ENCODE measurements at places on chromosomes 3 and 15.

- DNase-seq: no peak
These were observed 129.9 kb upstream of the HES1 start for GRCh38 chr3:194005930-194006501.

- DNase-seq: no peak
These were observed 59.8 kb downstream of the FAM174B start for GRCh38 chr15:92595506-92596381.

DNA sequence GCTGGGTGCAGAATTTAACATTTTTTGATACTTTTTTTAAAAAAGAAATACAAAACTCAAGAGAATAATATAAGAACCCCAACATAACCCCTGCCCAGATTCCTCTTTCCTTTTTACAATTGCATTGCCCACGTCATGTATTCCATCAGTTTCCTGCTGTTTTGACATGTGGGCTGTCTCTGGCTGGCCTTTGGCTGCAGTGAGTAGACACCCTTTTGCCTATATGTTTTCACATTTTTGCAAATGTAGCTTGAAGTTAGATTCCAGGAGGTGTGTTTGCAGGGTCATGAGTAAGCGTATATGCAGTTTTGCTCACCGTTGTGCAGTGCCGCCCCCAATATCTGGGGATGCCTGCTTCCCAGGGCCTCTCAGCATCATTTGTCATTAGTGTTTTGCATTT lies 28.0 kb upstream of the ATP10A start:
- DNase-seq: peak; percentile 48

GRCh38 chr3:24318677-24319287 lies 175.9 kb downstream of the THRB start:
- DNase-seq: peak; percentile 82

GRCh38 chr3:64909011-64909410 lies 221.2 kb upstream of the ADAMTS9 start:
- no peak for DNase-seq

GRCh38 chr3:3165241-3165640 lies 14.2 kb downstream of the CRBN start:
- no peak for DNase-seq

GRCh38 chr3:10758304-10759037 lies 57.6 kb upstream of the SLC6A11 start:
- peak; percentile 51 for DNase-seq

DNA sequence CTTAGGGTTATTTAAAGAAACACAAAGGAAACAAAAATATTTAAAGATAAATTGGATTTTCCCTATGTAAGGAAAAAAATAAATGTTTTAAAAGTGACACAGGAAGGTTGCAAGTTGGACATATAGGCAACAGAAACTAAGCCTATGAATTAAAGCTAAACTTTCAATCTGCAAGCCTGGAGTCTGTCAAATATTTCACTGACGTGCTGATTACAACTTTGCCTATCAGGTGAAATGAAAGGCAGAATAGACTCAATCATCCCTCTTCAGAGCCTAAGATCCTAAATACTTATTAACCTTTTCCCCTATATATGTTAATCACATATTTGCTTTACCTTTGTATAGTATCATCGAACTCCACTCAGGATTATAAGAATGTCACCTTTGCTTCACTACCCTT lies 1068.0 kb upstream of the ALCAM start:
- DNase-seq: no peak

DNA sequence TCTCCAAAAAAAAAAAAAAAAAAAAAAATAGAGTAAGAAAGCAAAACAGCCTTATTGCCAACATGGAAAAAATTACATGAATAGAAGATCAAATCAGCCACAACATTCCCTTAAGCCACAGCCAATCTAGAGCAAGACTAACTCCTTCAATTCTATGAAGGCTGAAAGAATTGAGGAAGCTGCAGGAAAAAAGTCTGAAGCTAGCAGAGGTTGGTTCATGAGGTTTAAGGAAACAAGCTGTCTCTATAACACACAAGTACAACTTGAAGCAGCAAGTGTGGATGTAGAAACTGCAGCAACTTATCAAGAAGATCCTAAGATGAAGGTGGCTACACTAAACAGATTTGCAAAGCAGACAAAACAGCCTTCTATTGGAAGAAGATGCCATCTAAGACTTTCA lies 9.3 kb downstream of the PARL start:
- no peak for DNase-seq

GRCh38 chr15:68228143-68228970 lies 1.2 kb downstream of the CLN6 start:
- peak; percentile 10 for DNase-seq

GRCh38 chr3:118543832-118544231 lies 490.8 kb downstream of the IGSF11 start:
- no peak for DNase-seq

GRCh38 chr15:35738370-35738769 lies 192.4 kb upstream of the DPH6 start:
- peak; percentile 59 for DNase-seq

DNA sequence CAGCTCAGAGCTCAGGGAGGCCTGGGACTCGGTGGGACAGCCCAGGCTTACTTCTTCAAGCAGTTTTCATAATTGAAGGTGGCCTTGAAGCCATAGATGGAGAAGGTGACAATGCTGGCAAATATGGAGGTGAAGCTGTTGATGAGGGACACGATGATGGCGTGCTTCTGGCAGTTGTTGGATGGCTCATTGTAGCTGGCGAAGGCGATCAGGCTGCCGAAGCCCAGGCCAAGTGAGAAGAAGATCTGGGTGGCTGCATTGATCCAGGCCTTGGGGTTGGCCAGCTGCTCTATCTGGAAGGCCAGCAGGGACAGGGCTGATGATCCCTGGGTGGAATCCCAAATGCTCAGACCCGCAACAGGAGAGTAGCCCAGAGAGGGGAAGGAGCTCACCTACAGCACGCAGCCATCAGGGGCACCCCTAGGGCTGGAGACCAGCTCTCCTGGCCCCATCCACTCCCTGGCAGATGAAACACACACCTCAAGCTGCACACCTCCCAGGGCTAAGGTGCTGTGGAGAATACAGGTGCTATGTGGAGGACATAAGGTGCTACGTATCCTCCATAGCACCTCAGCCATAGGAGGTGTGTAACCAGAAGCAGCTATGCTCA lies 25.1 kb downstream of the SLC6A20 start:
- DNase-seq: no peak

DNA sequence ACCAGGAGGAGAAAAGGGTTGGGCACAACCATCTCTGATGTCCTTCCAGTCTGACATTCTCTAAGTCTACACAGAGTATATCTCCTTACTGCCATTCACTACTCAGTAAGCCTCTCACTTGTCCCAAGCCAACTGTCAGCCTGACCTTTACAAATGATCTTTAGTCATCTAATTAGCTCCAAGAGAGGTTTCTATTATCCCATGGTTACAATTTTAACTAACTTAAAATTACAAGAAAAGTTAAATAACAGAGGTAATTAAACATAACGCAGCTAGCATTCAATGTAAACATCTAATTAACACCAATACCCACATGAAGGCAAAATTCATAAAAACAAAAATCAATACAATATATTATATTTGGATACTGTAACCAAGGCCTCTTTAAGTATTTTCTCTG lies 126.9 kb downstream of the LSAMP start:
- no peak for DNase-seq

DNA sequence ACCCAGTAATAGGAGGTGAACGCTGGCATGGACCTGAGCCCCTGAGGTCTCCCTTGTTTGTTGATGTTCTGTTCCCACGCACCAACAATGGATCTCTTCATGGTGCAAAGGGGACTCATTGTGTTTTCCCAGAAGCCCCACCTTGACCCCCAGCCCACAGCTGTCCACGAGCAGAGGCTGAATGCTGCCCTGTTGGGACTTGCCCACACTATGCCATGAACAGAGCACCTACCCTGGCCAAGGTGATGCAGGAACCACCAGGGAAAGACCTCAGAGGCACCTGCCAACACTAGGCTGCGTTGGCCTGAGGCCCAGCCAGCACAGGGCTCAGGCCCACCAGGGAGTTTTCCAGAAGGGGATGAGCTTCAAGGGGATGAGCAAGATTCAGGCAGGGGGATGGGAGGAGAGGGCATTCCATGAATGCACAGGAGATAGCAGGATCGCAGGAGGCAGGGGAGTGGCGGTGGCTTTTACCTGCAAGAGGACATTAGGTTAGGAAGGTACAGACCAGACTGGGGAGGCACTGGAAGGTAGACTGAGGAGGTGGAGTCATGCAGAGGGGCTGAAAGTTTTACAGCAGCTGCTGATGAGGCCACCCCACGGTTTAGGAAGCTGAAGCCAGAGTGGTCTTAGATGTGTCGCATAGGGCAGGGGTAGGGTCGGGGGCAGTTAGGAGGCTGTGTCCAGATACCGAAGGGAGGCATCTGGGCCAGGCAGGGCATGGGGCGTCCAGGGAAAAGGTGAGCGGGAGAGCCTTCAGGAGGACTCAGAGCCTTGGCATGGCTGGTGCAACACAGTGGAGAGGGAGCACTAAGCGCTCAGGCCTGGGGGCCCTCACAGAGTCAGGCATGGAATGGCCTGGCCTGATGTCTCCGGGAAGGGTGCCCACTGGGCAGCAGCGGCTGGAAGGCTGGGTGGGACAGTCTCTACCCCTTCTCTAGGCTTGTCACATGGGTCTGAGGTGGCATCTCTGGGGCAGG lies 4.0 kb upstream of the PHGR1 start:
- no peak for DNase-seq

DNA sequence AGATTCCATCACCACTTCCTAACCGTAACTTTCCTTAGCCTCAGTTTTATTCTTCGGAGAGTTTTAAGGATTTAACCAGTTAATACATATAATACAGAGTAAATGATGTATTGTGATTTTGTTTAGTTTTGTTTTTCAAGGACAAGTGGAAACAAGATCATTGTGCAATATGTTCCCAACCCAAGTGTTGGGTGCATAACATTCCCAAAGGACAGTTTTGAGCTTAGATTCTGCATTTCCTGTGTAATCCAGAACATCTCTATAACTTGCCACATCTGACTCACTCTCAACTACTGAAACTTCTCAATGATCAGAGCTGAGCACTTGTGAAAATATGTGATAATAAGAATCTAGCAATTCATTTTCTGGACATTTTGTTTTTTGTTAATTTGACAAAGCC lies 466.1 kb upstream of the PPP2R3A start:
- DNase-seq: peak; percentile 4

GRCh38 chr3:139629033-139629432 lies 48.7 kb downstream of the NMNAT3 start:
- DNase-seq: peak; percentile 6

DNA sequence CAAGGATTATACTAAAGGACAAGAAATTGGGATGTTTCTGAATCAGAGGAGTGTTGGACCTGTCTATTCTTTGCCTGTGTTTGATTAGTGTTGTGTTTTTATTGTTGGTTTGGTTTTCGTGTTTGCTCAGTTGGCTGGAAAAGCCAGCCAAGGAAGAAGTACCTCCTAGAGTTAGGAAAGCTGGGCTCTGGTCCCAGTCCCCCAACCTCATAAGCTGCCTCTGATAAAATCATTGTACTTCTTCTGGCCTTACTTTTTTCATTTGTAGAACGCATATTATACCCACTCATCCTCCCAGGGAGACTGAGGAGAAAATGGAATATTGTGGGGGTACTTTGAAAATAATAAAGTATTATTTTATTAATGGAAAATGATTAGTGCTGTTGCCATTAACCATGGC lies 177.4 kb upstream of the TRIM42 start:
- no peak for DNase-seq

DNA sequence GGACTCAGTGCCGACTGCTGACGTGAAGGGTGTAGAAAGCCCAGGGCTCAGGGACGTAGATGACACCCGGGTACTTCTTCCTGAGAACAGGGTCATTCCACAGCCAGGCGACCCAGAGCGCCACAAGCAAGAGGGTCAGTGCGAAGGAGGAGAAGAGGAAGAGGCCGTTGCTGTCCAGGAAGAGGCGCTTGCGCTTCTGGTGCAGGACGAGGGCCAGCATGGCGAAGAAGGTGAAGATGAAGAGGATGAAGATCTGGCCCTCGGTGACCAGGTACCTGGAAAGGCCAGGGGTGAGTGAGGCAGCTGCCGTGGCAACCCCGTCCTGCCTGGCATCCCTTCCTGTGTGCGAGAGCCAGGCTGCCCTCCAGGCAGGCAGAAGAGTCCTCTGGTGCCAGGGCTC lies 3.0 kb upstream of the CALML4 start:
- no peak for DNase-seq

- DNase-seq: peak; percentile 99
These were observed at the start of gene GOLGB1 for GRCh38 chr3:121749276-121750086. TSS of gene GOLGB1 (minus strand) at chr3:121749741. CDS start at chr3:121730971, 18,770 bp downstream.

GRCh38 chr15:85550283-85550682 lies 169.9 kb downstream of the AKAP13 start:
- DNase-seq: no peak

GRCh38 chr3:46124216-46125177 lies 83.6 kb downstream of the CCR1 start:
- DNase-seq: no peak

DNA sequence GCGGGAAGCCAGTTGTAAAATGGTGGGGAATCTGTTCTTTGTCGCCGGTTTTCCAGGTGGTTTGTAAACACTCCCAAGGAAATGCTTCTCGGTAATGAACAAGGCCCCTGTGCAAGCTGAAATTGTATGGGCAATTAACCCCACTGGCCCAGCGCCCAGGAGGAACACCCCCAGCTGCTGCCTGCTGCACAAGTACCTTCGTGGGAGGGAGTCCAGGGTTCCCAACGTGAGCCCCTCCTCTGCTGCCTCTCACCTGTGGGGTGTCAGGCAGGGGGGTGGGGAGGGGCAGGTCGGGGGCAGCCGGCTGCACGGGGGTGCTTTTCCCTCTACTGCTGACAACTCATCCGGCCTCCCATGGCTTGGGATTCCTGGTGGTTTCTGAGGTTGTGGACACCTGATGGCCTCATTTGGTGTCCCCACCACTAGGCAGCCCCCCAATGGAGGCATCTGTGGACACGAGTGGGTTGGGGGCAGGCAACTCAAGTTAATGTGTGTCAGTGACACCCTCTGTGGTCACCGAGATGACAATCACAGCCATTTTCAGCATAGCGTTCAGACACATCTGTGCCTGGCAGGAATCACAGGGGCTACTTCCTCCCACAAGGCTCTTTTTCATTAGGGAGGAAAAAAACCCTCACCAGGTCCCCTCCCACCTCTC lies 35.6 kb upstream of the PRR23E start:
- no peak for DNase-seq

DNA sequence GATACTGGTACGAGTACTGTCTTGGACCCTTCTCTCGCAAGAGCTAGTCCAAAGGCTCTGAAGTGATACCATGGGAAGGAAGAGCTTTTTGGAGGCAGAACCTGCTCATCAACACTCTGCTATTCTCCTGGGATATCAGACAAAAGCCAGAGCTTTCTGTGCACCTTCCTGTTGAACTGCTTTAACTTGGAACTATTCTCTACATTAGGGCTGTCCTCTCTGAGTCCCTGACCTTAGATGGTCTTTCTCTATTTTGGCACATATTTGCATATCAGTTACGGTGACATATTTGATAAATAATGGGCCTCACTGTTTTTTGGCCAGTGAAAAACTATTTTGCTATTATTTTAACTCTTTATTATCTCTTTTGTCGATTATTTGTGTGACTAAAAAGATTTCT lies 146.9 kb downstream of the TIGIT start:
- no peak for DNase-seq

DNA sequence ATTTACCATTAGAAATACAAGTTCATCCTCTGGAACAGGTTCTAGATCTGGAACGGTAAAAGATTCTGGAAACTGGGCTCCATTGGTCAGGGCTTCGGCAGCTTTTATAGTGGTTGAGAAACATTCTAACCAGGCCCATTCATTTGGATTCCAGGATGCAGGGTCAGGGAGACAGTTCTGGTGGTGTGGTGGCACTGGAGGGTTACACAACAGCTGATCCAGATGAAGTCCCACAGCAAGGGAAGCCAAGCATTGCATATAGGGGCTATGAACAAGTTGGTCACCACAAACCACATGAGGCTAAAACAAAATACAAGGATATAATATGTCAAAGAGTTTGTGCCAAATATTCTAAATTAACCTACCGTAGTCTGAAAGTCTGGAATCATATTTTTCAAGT lies 43.0 kb downstream of the FBXL22 start:
- no peak for DNase-seq

GRCh38 chr3:48708481-48708889 lies 8.5 kb downstream of the IP6K2 start:
- DNase-seq: peak; percentile 27

All from fibroblast of skin of right biceps (primary cell).